ENCODE measurements at places on chromosomes 5 and 9.
A peak's percentile ranks its signal among the peaks of the same experiment; 100 is the strongest.

DNA sequence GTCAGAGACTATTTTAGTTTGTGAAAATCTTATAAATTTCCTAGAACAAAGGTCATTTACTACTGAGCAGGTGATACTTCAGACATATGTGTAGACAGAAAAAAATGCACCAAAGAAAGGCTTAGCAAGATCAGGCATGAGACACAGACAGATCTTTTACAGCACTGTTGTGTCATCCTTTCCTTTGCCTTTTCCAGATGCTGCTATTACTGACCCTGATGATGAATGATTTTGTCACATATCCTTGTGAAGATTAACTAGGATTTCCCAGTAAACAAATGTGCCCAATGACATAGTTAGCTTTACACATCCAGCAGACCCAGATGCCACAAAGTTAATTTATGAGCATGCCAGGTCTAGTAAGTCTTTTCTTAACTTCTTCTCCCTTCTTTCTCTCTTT is 68.2 kb downstream of the DMRTA1 start:
- DNase-seq, result no peak

- DNase-seq, result no peak
Observed at GRCh38 chr5:2752059-2752820, 763 bp upstream of the IRX2 start.

GRCh38 chr5:171649075-171649401 is 136.6 kb upstream of the SMIM23 start:
- no peak for DNase-seq

GRCh38 chr5:118956727-118957126 is 31.6 kb downstream of the DTWD2 start:
- DNase-seq, result no peak

DNA sequence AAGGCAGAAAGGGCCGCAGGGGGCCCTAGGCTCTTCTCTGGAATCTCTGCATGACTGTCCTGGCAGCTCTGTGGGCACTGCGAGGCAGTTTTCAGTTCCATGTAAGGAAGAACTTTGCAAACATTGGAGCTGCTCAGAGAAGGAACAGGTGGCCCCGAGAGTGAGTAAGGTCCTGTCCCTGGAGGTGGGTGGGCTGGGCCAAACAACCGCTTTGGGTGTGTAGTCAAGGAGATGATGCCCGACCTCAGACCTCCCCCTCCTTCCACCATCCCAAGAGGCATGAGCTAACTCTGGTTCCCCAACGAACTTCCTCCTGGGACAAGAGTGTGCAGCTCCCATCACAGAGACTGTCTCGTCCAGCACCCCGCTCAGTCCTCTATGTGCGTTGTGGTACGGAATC is 20.5 kb downstream of the CSF1R start:
- DNase-seq, result no peak

DNA sequence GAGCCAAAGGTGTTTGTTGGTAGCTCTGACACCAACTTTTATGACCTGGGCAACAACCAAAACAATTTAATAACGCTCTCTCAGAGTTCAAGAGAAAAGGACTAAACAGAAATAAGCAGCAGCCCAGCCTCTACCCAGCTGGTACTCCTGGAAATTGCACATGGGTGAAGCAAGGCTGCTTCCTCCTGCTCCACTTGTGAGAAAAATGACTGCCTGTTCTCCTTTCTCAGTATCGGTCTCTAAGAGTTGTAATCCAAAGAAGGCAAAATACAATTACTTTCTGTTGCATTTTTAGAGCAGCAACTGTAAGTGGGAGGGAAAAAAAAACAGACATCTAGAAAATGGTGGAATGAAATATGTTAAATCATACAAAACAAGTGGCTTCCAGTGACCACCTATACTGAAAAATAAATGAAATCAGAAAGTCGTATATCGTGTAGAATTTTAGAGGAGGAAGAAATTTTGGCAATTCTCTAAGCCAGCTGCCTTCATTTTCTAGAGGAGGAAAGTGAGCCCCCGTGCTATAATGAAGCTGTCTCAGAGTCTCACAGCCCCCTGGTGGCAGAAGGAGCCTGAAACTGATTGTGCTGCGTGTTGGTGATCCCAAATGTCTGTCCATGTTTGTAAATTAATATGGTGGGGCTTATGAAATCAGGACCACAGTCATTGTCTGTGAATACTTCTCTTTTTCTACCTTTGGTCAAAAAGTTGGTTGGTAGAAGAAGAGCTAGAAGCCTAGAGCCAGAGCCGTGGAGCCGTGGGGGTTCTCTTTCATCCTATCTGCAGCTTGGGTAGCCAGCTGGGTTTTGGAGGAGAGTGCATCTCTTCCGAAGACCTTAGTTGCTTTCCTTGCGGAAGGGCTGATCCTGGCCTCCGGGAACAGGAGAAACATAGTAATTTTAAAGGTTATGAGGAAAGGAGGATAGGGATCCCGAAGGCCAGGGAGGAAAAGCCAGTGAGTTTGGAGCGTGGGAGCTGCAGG is 139.9 kb downstream of the PIP5K1B start:
- peak; percentile 63 for DNase-seq

DNA sequence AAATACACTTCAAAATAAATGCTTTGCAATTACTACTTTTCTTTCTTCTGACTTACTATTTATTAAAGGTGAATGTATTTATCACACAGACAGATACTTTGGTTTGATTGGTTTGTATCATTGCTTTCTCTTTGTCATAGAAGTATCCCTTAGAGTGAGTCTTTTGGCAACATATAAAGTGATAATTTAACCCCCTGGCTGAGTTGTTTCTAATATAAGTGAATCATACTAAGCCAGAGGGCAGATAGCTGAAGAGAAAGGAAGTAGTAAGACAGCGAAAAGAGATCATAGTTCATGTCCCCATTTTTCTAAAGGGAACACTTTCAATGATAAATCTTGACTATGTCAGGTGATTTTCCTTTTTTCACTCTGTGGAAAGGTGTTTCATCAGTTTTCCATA is 38.6 kb downstream of the CAMK4 start:
- DNase-seq, result no peak

GRCh38 chr9:85202596-85202995 is 533.1 kb downstream of the NTRK2 start:
- no peak for DNase-seq

DNA sequence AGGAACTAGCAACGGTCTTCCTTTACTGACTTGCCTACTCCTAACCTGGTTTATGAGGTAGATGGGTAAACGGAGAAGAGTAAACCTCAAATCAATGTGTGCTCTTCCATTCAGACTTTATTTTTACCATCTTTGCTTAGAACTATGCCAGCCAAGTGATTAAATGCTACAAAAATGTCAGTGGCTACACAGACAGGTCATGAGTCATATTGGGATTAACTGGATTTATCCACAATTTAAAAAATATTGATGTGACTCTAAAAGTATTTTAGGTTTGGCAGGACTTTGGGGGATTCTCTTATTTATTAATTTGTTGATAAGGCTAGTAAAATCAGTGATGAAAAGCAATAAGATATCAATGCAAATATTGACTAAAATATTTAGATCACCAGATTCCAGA is 275.0 kb downstream of the PLK2 start:
- no peak for DNase-seq

DNA sequence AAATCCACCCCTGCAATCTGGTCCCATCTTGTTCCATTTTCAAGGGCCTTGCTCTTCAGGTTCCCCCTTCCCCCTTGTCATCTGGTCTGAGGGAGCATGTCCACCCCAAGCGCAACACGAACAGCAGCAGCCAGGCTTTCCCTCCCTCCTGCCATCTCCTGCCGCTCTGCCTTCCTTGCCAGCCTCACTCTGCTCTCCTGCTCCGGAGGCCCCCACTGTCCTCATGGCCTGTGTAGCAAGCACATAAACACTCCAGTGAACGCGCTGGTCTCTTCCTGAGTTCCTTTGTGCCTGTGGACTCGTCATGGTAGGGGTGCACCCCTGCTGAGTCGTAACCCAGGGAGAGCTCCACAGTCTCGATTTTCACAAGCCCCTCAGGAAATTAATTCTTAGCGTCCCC is 29.9 kb downstream of the TENT4A start:
- no peak for DNase-seq

DNA sequence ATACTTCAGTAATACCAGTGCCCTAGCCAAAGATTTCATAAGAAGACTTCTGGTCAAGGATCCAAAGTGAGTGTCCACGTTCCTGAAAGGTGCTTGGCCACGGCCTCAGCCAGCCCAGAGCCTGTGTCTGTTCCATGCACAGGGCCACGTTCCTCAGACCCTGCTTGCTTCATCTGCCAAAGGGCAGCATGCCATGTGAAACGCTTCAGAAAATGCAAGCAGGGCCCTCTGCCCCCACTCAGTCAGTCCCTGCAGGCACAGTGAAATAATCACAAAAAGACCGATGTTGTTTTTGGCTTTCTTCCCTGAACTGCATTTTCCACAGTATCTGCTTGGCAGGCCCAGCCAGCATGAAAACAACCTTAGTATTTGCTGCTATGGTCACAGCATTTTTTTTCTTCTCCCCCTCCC is 85.5 kb upstream of the CTSL start:
- DNase-seq, result no peak

DNA sequence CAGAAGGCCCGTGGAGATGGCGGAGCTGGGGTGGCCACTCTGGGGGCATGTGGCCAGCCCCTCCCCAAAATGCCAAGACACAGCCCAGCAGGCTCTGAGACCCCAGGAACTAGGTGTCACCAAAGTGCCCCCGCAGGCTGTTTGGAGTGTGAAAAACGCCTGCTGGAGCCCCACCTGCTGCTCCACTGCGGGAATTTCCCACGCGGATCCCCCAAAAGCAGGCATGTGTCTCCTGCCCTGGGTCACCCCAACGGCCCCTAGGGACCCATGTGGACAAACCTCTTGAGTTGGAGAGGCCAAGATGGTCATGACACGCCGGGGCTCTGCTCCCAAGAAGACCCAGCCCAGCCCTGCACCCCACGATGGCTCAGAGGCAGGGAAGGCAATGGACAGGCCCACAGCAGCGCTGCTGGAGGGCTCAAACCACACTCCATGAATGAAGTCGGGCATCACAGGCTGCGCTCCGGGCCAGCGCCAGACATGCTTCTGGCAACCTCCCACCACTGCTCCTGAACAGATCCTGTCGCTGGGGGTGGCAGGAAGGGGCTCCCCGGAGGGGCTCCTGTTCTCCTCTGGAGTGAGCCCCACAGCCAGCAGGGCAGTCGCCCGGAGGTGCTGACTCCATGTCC is 15.3 kb downstream of the NOTCH1 start:
- no peak for DNase-seq

DNA sequence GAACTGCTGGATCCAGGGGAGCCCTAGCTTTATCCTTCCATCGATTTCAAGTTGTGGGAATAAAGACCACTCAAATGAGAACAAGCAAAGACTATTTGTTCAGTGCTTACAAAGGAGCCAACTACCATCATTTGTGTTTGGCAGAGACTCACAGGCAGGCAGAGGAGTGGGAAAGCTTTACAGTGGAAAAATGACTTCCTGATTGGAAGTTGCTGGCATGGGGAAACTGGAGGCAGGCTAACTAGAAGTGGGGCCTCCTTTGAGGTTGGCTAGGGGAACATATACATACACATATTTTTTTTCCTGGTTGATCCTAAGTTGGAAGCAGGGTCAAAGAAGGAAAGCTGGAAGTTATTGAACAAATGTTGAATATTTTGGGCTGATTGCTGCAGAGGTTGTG is 121.7 kb downstream of the ACTBL2 start:
- DNase-seq, result no peak

GRCh38 chr9:87249029-87249428 is 248.6 kb upstream of the DAPK1 start:
- DNase-seq, result no peak

DNA sequence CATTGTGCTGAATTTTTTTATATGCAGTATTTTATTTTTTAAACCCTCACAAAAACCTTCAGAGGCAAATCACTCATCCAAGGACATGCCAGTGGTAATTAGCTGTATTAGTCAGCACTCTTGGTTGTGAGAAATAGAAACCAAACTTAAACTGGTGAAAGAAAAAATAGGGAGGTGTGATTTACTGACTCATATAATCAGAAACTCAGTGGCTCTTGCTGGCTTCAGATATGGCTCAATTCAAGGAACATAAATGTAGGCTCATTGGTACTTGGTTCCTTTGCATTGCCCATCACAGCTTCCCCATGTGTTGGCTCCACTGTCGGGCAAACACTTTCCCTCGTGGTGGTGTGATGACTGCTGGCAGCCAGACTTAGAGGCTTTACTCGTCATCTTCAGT is 497.2 kb downstream of the MAT2B start:
- DNase-seq, result no peak

DNA sequence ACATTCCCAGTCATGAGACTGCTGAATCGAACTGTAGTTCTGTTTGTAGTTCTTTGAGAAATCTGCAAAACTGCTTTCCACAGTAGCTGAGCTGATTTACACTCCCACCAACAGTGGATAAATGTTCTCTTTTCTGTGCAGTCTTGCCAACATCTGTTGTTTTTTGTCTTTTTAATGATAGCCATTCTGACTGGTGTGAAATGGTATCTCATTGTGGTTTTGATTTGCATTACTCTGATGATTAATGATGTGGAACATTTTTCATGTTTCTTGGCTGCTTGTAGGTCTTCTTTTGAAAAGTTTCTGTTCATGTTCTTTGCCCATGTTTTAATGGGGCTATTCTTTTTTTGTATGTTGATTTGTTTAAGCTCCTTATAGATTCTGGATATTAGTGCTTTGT is 187.3 kb upstream of the TLE4 start:
- no peak for DNase-seq

DNA sequence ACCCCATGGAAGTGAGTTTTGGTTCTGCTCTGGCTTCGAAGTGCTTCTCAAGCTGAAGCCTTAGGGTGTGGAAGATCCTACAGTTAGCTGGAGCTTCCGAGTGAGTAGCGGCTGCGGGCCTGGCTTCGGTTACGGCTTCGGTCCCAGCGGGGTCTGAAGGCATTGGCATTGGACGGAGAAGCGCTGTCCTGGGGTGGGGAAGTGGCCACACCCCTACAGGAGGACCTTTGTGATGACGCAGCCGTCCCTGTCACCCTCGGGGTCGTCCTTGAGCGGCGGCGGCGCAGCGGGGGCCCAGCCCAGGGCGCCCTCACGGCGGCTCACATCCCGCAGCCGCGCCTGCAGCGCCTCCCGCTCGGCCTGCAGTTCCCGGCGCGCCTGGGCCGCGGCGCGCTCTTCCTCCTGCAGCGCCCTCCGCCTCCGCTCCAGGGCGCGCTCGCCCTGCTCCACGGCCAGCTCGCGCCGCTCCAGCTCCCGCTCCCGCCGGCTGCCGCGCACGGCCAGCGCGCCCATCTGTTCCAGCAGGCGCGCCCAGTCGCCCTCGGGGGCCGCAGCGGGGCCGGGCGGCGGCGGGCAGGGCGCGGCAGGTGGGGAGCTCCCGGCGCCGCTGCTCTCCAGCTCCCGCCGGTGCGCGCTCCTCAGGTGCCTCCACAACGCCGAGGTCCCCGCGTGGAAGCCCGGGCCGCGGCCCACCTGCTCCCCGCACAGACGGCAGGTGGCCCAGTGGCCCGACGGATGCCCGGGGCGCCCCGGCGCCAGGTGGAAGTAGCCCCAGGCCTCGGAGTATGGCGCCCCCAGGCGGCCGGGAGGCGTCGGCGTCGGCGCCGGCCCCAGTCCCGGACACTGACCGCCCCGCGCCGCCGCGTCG is 9.9 kb downstream of the ZBED3 start:
- DNase-seq, result peak; percentile 89

All from ecto neural progenitor cell (in vitro differentiated cells).